ENCODE measurements at places on chromosomes 5 and 9.
A peak's percentile ranks its signal among the peaks of the same experiment; 100 is the strongest.

- no peak for DNase-seq
These were observed 16.6 kb downstream of the VAV2 start for GRCh38 chr9:133975511-133975910.

- no peak for DNase-seq
These were observed 10.2 kb downstream of the DOCK8 start for GRCh38 chr9:224582-225520.

DNA sequence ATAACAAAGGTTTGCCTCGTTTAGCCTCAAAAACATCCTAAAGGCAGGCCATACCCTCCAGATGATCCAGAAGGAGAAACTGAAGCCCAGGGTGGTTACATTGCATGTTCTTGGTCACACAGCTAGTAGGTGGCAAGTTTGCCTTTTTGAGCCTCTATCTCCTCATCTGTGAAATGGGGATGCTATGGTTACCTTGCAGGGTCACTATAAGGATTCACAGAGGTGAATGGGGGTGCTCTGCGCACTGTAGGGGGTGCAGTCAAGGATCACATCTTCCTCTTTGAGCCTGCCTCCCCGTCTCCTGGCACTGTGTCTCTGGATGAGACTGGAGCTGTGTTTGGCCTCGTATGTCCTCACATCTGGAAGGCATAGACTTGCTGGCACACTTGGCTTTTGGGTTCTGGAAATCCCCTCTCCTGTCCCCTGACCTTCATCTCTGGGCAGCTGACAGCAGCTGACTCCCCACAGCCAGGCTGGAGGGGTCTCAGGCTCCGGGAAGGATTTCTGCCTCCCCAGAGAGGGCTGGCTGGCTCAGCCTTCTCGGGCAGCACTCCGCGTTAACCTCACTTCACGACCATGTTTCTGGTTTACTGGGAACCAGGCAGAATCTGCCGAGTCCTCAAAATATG, 167.7 kb downstream of the RGS3 start:
- DNase-seq: no peak

- DNase-seq: no peak
These were observed 75.1 kb downstream of the MRPS27 start for GRCh38 chr5:72244862-72245371.

GRCh38 chr5:173644673-173645436, 28.4 kb upstream of the BOD1 start:
- DNase-seq: no peak

DNA sequence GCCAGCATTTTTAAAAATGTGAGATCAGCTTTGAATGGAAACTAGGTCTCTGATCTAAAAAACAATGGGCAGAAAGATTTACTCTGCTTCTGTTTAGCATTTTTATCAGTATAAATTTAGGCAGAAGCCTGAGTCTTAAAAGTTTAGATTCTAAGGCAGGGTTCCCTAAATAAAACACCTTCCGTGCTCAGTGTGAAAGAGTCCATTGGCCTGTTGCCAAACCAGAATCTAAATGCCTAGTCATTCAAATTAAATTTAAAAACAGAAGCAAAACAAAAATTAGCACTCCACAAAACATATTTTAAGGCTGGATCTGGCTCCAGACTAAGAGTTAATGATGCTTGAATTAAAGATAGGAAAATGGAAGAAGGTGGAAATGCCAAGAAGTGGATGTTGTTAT, 4.5 kb downstream of the TYRP1 start:
- no peak for DNase-seq

GRCh38 chr5:83035373-83036100, 41.7 kb downstream of the TMEM167A start:
- no peak for DNase-seq

DNA sequence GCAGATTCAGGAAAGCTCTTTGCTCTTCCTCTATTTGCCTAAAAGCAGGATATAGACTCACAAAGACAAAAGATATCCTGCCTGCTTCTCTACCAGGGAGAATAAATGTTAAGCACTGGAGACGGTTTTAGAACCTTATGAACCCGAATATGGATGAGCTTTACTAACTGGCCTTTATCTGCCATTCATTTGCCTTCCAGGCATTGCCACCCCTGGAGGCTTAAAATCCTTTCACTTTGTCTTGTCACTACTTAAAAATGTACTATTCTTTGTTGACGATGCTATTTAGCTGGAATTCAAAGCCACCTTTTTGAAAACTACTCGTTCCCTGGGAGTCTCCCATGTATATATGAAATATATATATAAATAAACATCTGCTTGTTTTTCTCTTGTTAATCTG, 23.2 kb upstream of the LVRN start:
- no peak for DNase-seq

GRCh38 chr9:118121361-118121760, 417.2 kb downstream of the TLR4 start:
- DNase-seq: peak; percentile 9

GRCh38 chr9:109001275-109001676, 12.0 kb downstream of the CTNNAL1 start:
- peak; percentile 73 for DNase-seq

DNA sequence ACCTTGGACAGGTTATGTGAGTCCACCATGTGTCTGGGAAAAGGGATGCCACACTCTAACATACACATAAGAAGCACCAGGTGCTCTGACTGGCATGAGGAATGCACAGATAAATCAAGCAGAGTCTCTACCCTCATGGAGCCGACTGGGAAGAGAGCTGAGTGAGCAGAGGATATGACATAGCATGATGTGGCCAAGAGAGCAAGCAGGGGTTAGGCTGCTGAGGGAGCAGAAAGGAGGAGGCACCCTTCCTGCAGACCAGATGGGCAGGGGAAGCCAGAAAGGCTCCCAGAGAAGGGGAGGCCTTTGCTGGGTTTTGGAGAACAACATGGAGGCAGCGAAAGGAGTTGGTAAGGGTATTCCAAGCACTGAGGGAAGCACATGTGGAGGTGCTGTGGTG, 223.1 kb downstream of the GNA14 start:
- no peak for DNase-seq

- DNase-seq: no peak
These were observed 214.3 kb downstream of the C9orf50 start for GRCh38 chr9:129406278-129407225.

GRCh38 chr5:91000743-91001142, 382.4 kb downstream of the ARRDC3 start:
- no peak for DNase-seq

GRCh38 chr9:109574061-109574882, 76.2 kb upstream of the PTPN3 start:
- peak; percentile 36 for DNase-seq

- DNase-seq: no peak
These were observed 199.6 kb downstream of the KCTD16 start for GRCh38 chr5:144370273-144370672.

- no peak for DNase-seq
These were observed 35.4 kb upstream of the TGFBI start for GRCh38 chr5:135993335-135993879.

GRCh38 chr5:75736273-75736672, 19.0 kb upstream of the POC5 start:
- no peak for DNase-seq

DNA sequence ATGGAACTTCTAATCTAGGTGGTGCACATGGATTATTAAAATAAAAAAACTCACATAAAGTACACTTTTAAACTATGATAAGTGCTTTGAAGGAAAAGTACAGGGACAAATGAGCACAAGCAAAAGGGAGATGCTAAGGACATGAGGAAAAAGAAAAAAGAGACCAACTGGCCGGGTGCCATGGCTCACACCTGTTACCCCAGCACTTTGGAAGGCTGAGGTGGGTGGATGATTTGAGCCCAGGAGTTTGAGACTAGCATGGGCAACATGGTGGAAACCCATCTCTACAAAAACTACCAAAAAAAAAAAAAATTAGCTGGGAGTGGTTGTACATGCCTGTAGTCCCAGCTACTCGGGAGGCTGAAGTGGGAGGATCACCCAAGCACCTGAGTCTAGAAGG, 67.1 kb downstream of the SH3TC2 start:
- DNase-seq: no peak

- no peak for DNase-seq
These were observed 668.8 kb upstream of the KLF4 start for GRCh38 chr9:108158236-108158995.

DNA sequence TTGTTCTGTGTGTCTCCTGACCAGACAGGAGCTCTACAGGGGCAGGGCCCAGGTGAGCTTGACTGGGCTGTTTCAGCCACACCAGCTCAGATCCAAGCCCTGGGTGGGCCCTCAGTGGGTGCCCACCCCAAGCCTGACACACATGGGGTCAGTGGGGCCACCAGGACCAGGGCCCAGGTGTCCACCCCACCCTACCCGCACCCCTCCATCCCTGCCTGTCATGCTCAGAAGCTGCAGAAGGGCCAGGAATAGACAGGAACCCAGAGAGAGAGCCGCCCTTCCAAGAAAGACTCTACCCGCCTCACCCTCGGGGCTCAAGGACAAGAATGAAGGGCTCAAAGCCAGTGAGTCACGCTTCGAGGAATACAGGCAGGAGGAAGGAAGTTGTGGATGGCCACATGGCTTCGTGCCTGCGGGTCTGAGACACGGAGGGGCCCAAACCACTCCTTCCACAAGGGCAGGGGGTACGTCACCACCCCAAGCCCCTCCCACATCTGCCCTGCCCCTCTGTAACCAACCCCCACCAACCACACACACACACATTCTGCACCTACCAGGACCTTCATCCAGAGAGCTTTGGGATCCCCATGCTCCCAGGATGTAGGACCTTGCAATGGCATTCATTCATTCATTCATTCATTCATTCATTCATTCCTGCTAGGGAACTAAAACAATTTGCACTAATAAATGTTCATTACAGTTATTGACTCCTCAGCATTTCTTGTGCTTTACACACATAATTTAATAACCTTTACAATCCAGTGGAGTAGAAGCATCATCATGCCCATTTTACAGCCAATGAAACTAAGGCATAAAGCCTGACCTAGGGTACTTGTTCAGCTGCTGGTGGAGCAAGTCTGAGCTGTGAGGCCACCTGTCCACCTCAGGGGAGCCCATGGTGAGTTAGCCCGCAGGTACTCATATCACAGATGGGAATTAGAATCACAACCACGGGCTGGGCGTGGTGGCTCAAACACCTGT, 55.9 kb upstream of the STXBP1 start:
- DNase-seq: no peak

DNA sequence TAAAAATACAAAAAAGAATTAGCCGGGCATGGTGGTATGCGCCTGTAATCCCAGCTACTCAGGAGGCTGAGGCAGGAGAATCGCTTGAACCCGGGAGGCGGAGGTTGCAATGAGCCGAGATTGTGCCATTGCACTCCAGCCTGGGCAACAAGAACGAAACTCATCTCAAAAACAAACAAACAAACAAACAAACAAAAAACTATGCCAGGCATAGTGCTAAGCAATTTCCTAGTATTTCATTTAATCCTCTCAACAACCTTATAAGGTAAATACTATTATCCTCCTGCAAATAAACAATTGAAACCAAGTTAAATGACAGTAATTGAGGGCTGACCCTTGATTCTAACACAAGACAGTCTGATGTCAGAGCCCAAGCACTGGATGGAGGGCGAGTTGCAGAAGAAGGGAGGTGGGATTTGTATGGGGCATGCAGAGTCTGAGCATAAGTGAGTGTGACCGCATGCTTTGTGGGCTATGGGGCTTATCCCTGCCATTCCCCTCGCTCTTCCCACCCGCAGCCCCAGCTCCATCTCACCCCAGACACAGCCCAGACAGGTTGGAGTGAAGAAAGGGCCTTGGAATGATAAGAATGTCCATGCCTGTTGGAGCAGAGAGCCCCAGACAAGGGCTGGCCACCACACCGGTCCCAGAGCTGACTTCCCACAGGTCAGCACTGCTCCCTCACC, 24.3 kb upstream of the RPS14 start:
- peak; percentile 75 for DNase-seq

GRCh38 chr5:142821733-142822487, 51.7 kb downstream of the ARHGAP26 start:
- DNase-seq: peak; percentile 66

GRCh38 chr5:14593326-14594021, 11.9 kb downstream of the OTULINL start:
- no peak for DNase-seq

GRCh38 chr9:104073770-104074133, 20.4 kb upstream of the SMC2 start:
- no peak for DNase-seq

- DNase-seq: no peak
These were observed 12.4 kb downstream of the NFIL3 start for GRCh38 chr9:91411096-91411771.

DNA sequence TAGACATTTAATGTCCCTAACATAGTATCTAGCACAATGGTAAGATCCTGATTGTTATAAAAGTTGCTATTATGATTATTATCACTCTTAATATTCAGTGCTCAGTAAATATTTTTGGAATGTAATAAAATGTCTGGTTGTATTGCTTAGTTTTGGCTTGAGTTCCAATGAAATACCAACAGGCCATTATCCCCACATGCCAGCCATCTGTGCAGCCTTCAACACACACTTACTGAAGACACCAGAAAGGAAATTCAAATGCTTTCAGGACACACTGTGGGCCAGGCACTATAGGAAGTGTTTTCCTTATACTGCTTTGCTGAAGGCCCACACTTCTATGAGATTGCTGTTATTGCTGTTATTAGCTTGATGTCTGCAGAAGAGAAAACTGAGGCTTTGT, 157.5 kb downstream of the TRIM32 start:
- DNase-seq: no peak

DNA sequence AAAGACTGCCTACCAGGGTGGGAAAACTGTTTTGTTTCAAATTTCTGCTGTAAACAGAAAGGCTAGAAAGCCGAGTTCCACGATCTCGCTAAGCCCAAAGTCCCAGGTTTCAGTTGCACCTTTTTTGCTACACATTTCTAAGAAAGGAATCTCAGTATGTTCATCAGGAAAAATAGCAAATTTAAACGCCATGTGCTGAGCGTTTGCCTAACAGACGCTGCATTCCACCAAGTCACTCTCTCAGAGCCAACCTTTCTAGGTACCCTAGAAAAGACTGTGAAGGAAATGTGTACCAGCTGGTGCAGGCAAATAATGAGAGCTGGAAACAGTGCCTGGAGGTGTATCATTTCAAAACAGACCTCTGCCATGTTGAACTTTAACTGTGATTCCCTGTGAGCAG, 71.8 kb downstream of the FRMD3 start:
- no peak for DNase-seq

DNA sequence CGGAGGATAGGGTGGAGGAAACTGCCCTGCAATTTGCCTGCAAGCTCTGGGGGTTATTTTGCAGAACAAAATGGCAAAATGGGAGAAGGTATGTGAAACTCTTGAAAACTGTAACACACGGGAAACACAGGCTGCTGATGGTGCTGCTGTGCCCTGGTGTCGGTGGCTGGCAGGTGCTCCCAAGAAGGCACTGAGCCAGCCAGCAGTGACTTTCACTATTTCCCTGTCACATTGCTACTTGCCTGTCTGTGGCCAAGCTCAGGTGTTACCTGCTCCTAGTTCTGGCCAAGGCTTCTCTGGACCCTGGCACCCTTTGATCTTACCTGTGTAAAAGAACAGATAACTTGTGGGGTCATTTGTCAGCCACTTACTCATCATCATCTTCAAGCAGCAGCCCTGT, 102.2 kb downstream of the CMYA5 start:
- DNase-seq: no peak

All from HS-27A (cell line).